ENCODE measurements at places on chromosomes 6 and 20.

GRCh38 chr6:123616942-123617341 lies 19.8 kb downstream of the TRDN start:
- H3K27ac ChIP-seq = no peak overlapping the region
- no peak for DNase-seq

- H3K36me3 ChIP-seq = no peaks in the 10 kb centered on the region
- no peak overlapping the region for H3K27ac ChIP-seq
- H3K4me1 ChIP-seq = peaks cover 3% of the 10 kb centered on the region
- H3K4me3 ChIP-seq = no peak overlapping the region
- H3K27me3 ChIP-seq = peaks cover 19% of the 10 kb centered on the region
Measured at GRCh38 chr20:38635721-38636288, 34.2 kb downstream of the ARHGAP40 start.

DNA sequence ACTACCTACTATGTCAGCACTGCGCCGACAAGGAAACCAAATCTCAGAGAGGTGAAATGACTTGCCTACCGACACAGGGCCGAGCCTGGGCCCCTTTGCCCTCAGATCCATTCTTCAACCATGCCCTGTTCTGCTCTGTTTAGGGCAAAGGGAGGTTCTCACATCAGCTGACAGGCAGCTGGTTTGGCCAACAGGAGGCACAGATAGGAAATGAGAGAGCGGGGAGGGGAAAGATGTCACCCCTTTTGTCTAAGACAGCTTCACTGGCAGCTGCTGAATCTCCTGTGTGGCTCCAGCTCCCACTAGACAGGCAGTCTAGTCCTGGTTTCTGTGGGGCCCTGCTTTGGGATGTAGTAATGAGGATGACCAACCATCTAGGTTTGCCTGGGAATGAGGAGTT lies 158.7 kb downstream of the TMEM200A start:
- no peaks in the 10 kb centered on the region for H3K27me3 ChIP-seq
- no peak for DNase-seq
- H3K4me1 ChIP-seq = peaks cover 17% of the 10 kb centered on the region
- H3K4me3 ChIP-seq = no peak overlapping the region

GRCh38 chr6:119627908-119628669 lies 278.5 kb upstream of the MAN1A1 start:
- no peak for DNase-seq
- no peaks in the 10 kb centered on the region for H3K36me3 ChIP-seq
- H3K27me3 ChIP-seq = peaks cover 4% of the 10 kb centered on the region
- H3K4me1 ChIP-seq = no peaks in the 10 kb centered on the region
- no peak overlapping the region for H3K4me3 ChIP-seq

- no peaks in the 10 kb centered on the region for H3K4me1 ChIP-seq
- no peak overlapping the region for H3K27ac ChIP-seq
- H3K36me3 ChIP-seq = no peaks in the 10 kb centered on the region
- no peak overlapping the region for H3K4me3 ChIP-seq
- no peak for DNase-seq
Measured at GRCh38 chr6:125211352-125211751, 57.8 kb downstream of the TPD52L1 start.

DNA sequence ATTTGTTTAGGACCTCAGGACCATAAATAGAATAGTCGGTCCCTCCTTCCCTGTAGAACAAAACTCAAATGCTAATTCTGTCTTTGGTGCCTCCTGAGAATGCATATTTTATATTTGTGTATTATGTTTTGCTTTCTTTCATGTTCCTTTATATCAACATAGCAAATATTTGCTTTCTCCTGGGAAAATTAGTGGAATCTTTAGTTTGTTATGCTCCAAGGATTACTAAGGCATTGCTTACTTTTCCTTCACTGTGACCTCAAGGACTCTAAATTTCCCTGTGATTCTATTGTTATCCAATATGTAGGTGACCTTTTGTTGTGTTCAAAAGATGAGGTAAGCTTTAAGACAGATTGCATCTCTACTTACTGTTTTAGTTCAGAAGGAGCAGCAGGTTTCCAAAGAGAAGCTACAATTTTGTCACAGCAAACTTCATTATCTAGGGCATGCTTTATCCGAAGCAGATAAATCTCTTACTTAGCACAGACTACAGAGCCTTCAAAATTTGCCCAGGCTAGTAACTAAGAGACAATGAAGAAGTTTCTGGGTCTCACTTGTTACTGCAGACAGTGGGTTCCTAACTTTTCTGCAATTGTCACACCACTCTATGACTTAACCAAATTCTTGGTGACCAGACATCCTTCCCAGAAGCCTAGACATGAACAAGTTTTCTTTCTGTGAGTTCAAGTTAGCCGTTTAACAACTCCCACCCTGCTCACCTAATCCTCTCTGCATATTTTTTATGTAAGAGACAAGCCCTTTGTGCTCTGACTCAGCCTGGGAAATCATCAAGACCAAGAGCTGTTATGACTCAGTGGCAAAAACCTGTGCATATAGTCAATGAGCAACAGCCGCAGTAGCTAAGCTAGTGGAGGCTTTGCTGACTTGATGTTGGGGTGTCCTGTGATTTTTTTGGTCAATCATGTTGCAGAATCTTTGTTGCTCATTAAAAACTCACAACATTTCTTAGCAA lies 378.8 kb downstream of the QKI start:
- H3K27me3 ChIP-seq = peaks cover 2% of the 10 kb centered on the region
- no peak overlapping the region for H3K4me3 ChIP-seq
- H3K4me1 ChIP-seq = no peaks in the 10 kb centered on the region
- H3K27ac ChIP-seq = no peak overlapping the region
- no peak for DNase-seq

DNA sequence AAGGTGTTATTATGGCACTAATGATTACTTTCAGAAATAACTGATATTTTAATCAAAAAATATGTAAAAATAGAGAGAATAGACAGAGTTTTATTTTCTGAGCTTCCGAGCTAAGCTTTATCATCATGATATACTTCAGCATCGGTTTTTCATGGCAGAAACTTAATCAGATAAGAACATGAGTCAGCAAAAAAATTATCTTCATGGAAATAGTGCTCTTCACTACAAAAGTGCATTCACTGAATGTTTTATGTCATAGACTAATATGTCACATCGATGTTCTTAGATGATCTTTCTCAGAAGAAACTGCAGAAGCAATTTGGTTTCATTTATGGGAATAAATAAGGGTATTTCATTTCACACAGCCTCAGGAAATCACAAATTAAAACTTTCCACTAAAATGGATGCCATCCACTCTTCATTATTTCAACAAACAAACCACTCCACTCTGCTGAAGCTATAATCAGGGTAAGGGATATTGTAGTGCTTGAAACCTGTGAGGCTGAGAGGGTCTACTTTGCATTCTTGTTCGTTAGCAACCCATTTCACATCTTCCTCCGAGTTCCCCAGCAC lies 10.2 kb upstream of the MAP3K7 start:
- peaks cover 8% of the 10 kb centered on the region for H3K4me1 ChIP-seq
- no peak overlapping the region for H3K27ac ChIP-seq
- DNase-seq = no peak
- no peaks in the 10 kb centered on the region for H3K36me3 ChIP-seq
- no peak overlapping the region for H3K4me3 ChIP-seq

GRCh38 chr6:141734071-141734840 lies 398.5 kb upstream of the GJE1 start:
- H3K4me1 ChIP-seq = no peaks in the 10 kb centered on the region
- DNase-seq = no peak
- H3K27me3 ChIP-seq = no peaks in the 10 kb centered on the region
- no peak overlapping the region for H3K4me3 ChIP-seq
- no peaks in the 10 kb centered on the region for H3K36me3 ChIP-seq

GRCh38 chr20:32189691-32190615 lies 17.6 kb downstream of the PLAGL2 start:
- peaks cover 45% of the 10 kb centered on the region for H3K36me3 ChIP-seq
- H3K27ac ChIP-seq = peak overlapping the region; percentile 14
- H3K4me3 ChIP-seq = peak overlapping the region; percentile 71
- H3K4me1 ChIP-seq = peaks cover 23% of the 10 kb centered on the region
- DNase-seq = no peak

DNA sequence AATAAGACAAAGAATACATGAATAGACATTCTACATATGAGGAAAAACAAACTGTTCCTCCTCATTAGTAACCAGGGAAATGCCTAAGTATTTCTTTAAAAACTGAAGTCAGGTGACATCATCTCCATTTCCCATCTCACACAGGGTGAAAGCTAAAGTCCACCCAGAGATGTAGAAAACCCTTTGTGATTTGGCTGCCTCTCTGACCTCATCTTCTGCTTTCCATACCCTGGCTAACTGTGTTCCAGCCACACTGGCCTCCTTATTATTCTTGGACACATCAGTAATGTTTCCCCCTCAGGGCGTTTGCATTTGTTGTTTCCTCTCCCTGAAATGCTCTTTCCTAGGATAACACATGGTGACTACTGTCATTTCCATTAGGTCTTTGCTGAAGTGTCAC lies 40.4 kb downstream of the ESF1 start:
- no peak for DNase-seq
- no peaks in the 10 kb centered on the region for H3K27me3 ChIP-seq
- H3K36me3 ChIP-seq = peaks cover 52% of the 10 kb centered on the region
- no peak overlapping the region for H3K27ac ChIP-seq
- H3K4me1 ChIP-seq = peaks cover 17% of the 10 kb centered on the region

- DNase-seq = peak; percentile 94
- H3K4me3 ChIP-seq = peak overlapping the region; percentile 83
- H3K4me1 ChIP-seq = peaks cover 32% of the 10 kb centered on the region
- H3K27me3 ChIP-seq = peaks cover 4% of the 10 kb centered on the region
- H3K36me3 ChIP-seq = no peaks in the 10 kb centered on the region
Measured at GRCh38 chr6:158869826-158870648, 50.9 kb upstream of the EZR start.

DNA sequence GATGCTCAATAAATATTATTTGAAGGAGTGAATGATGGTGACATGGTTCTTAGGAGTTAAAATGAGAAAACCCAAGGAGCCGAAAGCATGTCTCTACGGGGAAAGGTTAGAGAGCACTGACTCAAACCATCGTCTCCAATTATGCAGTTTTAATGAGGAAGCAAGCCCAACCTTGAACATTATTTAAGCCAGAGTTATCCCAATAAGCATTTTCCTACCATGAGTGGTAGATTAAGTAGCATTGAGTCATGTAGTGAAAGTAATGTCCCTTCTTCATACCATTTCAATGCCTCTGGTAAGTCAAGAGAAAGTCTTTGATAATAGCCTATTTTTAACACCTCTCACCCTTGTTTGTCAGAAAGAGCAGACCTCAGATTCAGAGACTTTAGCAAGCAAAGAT lies 13.5 kb downstream of the TSHZ2 start:
- H3K27me3 ChIP-seq = no peaks in the 10 kb centered on the region
- H3K36me3 ChIP-seq = peaks cover 4% of the 10 kb centered on the region

DNA sequence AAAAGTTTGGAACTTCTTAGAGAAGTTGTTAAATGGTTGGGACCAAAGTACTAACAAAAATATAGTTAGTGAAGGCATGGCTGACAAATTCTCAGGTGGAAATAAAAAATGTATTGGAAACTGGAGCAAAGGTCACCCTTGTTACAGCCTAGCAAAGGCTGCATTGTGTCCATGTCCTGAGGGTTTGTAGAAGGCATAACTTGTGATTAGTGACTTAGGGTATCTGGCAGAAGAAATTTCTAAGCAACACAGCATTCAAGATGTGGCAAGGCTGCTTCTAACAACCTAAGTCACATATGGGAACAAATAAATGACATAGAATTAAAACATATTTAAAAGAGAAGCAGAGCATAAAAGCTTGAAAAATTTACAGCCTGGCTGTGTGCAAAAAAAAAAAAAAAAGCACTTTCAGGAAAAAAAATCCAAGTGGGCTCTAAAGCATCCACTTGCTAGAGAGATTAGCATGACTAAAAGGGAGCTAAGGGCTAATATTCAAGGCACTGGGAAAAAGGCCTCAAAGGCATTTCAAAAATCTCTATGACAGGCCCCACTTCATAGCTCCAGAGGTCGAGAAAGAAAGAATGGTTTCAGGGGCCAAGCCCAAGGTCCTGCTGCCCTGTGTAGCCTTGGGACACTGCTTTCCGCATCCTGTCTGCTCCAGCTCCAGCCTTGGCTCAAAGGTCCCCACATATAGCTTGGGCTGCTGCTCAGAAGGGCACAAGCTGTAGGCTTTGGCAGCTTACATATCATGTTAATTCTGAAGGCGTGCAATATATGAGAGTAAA lies 453.2 kb upstream of the PTCHD4 start:
- H3K4me3 ChIP-seq = no peak overlapping the region
- H3K27ac ChIP-seq = no peak overlapping the region
- no peak for DNase-seq

DNA sequence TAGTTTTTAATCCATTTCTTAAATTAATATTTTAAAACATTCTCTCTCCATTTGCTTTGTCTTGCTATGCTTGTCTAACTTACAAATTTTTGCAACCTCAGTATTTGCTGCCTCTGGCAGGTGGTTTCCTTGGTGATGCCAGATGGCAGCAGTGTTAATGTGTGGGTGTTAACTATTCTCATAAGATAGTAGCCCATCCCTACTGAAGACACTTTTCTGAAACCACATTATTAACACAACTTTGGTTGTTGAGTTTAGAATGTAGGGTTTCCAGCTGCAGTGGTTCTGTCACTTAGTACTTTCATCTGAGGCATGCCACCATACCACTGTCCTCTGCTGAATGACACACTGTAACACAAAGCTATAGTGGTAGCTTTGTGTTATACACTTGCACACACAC lies 75.1 kb downstream of the MYO6 start:
- H3K4me3 ChIP-seq = no peak overlapping the region
- H3K36me3 ChIP-seq = no peaks in the 10 kb centered on the region
- no peak overlapping the region for H3K27ac ChIP-seq
- no peak for DNase-seq

DNA sequence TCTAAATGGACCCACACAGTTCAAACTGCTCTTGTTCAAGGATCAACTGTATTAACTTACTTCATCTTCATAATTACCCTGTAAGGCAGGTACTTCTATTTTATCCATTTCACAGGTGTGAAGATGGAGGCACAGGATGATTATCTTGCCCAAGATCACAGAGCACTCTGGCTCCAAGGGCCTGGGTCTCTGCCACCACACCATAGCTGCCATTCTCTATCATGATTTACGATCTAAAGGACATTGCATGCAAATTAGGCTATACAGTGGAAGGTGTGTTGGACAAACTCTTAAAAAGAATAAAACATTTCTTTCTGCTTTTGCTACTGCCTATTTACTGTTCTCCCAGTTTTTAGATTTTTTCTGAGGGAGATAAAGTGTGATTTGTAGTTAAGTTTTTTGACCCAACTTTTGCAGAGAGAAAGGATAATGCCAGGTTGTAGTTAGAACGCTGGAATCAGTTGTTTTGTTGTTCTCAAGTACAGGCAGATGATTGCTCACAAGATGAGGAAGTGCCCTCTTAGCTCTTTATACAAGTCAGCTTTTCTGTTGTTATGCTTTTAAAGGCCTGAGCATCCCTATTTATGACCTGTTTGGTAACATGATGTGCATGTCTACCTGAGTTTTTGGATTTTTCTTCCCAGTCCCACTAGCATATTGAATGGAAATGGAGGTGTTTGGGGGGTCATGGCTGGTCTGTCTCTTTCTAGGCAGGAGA lies 247.9 kb downstream of the ZFAND3 start:
- no peaks in the 10 kb centered on the region for H3K27me3 ChIP-seq
- H3K4me1 ChIP-seq = peaks cover 5% of the 10 kb centered on the region
- no peak for DNase-seq
- H3K27ac ChIP-seq = no peak overlapping the region
- no peak overlapping the region for H3K4me3 ChIP-seq
- peaks cover 23% of the 10 kb centered on the region for H3K36me3 ChIP-seq

All from activated T-helper 2 cell treated with anti-CD3 and anti-CD28 coated beads, Interferon-gamma antibody, Interleukin-2, Interleukin-4, amounts not matched to agents 10 μg/mL and 5 μg/mL and 100 μg/mL, durations not matched to agents 14 hours and 24 hours and 36 hours (primary cell).